ENCODE measurements at places on chromosomes 3 and 15.

GRCh38 chr15:53520996-53521395 lies 238.5 kb downstream of the WDR72 start:
- DNase-seq, result no peak

- DNase-seq, result peak; percentile 51
Measured at GRCh38 chr3:179929091-179929529, 107.6 kb downstream of the PEX5L start.

- no peak for DNase-seq
Measured at GRCh38 chr3:173502983-173503568, 105.5 kb downstream of the NLGN1 start.

DNA sequence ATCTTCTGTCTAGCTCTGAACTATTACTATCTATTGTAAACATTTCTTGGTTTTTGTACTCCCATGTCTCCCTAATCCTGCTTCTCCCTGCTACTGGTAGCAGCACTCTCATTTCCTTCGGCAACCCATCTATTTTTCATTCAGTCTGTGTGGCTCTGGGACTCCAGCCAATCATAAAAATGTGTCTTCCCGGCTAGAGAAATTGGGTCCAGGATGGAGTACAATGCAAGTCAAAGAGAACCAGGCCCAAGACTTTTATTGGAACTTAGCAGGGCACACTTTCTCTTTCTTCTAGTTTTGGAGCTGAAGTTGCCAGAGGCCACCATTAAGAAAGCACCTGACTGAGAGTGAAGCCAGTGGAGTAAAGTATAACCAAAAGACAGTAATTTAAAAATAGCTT lies 22.8 kb upstream of the ARHGEF26 start:
- DNase-seq, result no peak

GRCh38 chr3:183038757-183039156 lies 58.4 kb upstream of the DCUN1D1 start:
- DNase-seq, result no peak
